Stimulated activated CD4-positive, alpha-beta T cell treated with anti-CD3 and anti-CD28 coated beads, Interleukin-4, amount 100 ng/mL, for 4 hours (primary cell): ENCODE measurements at places on chromosomes 1 and 21.
A peak's percentile ranks its signal among the peaks of the same experiment; 100 is the strongest.

GRCh38 chr1:81547912-81548303 is 252.8 kb upstream of the ADGRL2 start:
- DNase-seq = no peak

- DNase-seq = no peak
These were observed 43.0 kb downstream of the TOR3A start for GRCh38 chr1:179124873-179125272.

DNA sequence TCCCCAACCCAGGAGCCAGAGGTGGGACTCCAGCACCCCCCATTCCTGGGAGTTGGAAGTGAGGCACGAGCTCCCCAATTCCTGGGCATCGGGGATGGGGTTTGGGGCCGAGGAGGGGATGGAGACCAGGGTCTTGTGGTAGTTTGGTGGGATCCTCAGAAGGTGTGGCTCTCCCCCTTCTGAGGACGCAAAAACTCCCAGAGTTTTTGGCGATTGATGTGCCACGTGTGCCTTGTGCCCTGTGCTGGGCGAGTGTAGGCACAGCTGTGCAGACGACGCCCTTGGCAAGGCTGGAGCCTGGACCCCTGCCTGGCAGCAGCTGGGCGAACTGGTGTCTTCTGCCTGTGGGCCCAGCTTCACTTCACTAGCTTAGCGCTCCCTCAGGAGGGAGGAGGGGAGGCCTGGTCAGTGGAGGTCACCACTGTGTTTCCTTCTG is 2.6 kb downstream of the GUK1 start:
- DNase-seq = no peak

GRCh38 chr1:185439727-185440415 is 122.8 kb upstream of the IVNS1ABP start:
- peak; percentile 9 for DNase-seq

DNA sequence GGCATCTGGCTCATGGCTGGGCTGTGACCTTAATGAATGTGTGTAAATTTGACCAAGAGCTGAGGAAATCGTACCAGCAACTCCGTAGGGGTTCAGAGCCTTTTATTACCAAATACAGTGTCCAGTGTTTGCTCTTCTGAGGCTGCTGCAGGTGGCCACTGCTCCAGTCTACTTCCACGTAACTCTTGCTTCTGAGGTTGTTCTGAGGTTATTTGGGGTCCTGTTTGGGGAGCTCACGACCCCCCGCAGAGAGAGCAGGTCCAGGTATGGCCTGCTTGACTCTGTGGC is 33.6 kb downstream of the MAN1C1 start:
- no peak for DNase-seq

DNA sequence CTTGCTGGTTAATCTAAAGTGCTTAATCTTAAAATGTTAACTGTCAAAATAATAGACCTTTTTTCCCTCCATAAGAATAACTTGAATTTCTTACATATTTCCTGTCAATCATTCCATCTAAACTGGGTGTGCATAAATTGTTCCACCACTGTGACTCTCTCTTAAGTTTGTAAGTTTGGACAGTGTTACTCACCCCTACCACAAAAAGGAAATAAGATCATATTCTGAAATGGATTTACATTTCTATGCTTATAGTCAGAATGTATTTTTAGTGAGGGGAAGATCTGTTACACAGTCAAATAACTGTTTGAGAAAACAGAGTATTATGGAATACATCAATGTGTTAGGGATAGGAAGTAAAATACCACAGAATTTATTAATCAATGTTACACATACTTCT is 109.6 kb upstream of the DPYD start:
- DNase-seq = no peak

GRCh38 chr1:27872802-27873551 is 633 bp downstream of the THEMIS2 start:
- DNase-seq = peak; percentile 33

DNA sequence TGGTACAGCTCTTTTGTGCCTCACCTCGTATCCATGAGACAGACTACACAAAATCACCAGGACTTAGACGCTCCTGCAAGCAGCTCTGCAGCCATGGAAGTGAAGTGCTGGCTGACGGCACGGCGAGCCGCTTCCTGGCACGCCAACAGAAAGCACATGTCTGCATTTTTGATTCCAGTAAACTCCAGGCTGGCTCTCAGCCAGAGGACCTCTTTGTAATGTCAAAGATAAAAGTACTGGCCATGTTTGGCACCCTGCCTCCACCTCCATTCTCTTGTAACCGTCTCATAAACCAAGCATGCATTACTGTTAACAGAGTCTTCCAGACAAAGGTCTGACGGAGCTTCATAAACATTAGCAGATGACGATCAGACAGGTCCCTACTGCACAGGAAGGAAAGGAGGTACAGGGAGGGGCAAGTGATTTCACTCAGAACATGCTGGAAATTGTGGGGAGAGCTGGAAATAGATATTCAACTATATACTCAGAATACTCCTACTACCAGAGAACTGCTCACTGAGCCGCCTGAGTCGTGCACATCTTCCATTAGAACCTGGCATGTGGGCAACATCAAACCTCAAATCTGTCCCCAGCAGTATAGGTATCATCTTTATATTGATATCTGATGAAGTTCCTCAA is 632.0 kb downstream of the SMYD3 start:
- no peak for DNase-seq

DNA sequence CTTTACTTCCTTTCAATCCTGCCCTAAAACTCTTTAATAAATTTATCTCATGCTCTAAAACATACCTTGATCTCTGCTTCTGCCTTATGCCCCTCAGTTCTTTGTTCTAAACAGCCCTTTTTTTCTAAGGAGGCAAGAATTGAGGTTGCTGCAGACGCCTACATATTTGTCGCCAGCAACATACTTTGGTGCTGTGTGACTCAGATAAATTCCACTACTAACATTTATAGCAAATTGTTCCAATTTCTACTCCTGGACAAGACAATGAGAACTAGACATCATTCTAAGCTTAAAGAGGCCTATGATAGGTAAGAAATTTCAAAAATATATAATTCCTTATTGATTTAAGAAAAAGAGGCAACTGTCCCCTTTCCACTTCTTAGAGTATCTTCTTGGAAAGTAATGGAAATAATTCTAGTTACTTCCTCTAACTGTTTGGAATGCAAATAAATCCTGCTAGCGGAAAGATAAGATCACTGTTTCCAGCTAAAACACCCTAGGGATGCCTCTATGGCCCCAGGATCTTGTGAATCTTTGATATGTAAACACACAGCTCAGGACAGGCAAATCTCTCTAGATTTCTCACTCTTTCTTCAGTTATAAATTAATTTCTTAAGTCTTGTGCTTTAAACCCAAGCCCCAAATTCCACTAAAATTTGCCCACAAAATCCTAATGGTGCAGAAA is 869.1 kb downstream of the KCNT2 start:
- no peak for DNase-seq

DNA sequence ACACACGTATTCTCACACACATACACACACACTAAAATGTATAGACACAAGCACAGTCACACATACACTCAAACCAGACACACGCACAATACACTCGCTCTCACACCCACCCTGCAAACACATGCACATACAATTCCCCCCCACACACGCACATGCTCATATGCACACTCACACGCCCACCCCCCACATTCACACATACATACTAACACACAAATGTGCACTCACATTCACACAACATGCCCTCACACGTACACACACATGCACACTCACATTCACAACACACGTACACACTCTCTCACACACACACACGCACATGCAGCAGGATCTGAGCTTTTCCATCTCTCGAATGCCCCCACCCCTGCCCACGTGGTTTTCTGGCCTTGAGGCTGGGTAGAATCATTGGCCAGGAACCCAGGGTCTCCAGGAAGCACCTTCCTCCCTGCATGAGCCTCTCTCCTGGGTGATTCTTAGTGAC is 589.7 kb downstream of the PTPRU start:
- DNase-seq = no peak

DNA sequence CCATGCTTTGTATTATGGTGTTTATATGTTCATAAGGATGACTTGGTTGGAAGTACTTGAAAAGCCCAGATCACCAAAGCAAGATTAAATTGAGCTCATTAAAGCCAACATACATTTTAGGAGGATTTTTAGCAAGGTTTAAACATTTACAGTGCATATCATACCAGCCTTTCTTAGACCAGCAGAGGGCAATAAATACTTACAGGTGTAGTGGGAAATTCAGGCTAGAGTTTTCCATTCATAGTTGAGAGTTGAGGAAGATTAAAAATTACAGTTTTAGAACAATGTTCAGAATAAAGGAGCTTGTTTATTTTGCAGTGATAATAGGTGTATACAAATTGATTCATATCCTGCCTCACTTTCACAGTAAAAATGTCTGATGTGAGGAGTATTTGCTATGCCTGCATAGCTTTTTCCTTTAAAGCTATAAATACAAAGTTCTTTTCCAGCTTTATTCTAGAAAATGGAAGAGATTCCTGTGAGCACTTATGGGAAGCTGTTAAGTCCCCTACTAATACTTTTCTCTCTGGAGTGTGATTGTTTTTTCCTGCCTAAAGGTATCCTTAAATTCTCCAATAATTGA is 35.3 kb downstream of the DTL start:
- no peak for DNase-seq

DNA sequence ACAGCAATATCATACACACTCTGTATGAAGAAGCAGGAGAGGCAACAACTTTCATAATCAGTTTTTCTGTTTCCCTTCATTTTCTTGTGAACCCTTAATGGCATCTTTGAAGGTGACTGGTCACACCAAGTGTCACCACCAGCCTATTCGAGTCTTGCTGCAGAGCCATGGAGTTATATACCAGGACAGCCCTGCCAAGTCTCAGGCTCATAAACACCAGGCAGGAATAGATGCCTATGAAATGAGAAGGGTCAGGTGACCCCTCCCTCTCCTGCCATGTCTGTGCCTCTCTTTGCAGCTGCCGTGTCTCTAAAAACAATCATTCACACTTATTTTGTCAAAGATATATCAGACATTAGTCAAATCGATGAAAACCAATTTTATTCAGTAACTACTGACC is 28.0 kb downstream of the NECAP2 start:
- no peak for DNase-seq

GRCh38 chr1:202329891-202330290 is 11.8 kb downstream of the UBE2T start:
- no peak for DNase-seq

DNA sequence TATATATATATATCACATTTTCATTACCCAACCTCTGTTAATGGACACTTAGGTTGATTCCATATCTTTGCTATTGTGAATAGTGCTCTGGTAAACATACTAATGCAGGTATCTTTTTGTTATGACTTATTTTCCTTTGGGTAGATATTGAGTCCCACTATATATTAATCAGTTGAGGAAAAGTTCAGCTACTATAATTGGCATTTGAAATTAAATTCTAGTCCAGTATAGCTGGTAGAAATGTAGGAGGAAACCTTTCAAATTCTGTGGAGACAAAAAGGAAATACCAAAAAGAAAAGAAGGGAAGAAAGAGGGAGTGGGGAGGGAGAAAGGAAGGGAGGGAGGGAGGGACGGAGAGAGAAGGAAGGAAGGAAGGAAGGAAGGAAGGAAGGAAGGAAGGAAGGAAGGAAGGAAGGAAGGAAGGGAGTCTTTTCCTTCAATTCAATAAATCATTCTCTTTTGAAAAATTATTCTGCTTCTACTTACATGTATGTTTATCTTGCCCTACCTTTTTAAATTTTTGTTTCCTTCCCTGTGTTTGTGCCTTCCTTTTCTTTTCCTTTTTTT is 311.9 kb downstream of the TPR start:
- DNase-seq = no peak

DNA sequence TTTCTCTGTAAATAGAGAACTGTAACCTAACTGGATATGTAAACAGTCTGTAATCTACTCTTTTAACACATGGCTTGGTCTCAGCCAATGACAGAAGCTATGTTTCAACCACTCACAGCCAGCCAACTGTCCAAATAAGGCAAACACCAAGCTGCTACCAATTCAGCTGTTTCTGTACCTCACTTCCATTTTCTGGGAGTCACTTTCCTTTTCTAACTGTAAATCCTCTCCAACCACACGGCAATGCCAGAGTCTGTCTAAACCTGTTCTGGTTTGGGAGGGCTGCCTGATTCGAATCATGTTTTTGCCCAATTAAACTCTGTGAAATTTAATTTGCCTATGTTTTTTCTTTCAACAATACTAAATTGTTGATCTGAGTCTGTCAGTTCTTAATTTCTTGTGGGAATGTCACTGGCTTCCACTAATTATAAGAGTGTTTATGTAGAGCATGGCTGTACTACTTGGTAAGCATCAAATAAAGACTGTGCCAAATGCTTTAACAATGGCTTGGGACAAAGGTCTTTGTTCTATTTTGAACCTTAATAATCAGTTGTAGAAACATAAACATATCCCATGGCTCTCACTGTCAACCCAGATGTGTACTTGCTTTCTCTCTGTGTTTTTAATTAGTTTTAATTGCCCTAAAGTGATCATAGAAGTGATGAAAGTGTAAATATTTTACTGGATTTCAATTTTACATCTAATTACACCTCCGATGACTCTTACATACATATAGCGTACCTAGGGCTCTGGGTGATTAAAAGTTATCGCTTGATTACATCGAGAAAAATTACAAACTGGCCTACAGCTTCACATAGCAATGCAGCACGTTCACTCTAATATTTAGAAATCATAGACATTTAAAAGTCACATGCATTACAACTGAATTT is 1144.6 kb upstream of the TMPRSS15 start:
- DNase-seq = no peak

DNA sequence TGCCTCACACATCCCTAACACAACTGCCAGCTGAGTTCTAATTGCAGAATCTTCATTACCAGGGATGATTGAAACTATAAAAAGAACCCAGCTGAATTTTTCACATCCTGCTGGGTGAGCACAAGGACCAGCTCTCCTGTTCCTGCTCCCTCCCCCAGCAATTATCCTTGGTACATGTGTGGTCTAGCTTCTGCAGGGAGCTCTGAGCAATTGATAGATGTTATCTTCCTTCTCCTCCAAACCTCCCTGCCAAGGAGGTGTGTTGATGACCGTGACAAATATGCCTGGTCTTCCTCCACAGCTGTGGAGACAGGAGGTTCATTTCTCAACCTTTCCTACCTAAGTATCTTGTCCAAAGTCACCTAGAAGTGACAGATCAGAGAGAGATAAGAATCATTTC is 65.3 kb upstream of the MAN1A2 start:
- no peak for DNase-seq

- no peak for DNase-seq
These were observed 2.9 kb downstream of the ARF1 start for GRCh38 chr1:228085287-228085951.

GRCh38 chr1:29542548-29542947 is 306.2 kb downstream of the PTPRU start:
- DNase-seq = no peak

- no peak for DNase-seq
These were observed 22.4 kb downstream of the LRRC3 start for GRCh38 chr21:44477712-44478111.

- no peak for DNase-seq
These were observed 11.2 kb upstream of the LEPR start for GRCh38 chr1:65409314-65409713.

- no peak for DNase-seq
These were observed 79.3 kb downstream of the SH3BGR start for GRCh38 chr21:39531064-39531463.

DNA sequence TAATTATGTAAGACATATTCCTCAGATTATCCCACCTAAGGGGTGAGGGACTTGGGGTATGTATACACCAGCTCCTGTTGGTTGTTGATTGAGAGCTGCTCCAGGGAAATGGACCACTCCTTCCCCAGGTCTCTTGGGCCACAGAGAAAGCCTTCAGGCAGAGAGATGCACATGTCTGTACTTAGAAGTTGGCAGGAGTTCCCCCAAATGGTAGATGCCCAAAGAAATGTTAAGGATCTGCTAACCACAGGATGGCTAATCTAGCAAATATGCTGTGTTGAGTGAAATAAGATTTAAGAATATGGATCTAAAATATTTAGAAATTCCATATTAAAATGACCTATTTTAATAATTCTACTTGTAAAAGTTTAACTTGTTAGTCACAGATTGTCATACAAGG is 100.8 kb upstream of the DNAH14 start:
- no peak for DNase-seq
